ENCODE measurements at places on chromosomes 3 and 15. TPM values are rescaled to one million over a fixed set of nuclear protein-coding genes. Genes with fewer than 3 reads are reported as not detected.
A peak's percentile ranks its signal among the peaks of the same experiment; 100 is the strongest.

DNA sequence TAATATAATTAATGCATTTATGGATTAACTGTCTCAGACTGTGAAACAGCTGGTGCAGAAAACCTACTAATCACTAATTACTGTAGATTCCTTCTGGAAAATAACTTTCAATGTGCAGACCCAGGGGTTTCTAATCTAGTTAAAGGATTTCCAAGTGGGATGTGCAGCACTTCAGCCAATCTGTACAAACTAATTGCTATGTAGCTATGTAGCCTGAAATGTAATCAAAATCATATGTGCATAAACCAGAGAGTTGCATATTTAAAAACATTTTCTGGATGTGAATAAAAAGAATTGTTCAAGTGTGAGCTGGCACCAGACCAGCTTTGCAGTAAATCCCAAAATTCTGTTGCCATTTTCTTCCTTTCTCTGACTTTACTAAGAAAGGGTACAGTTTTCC lies 127.5 kb upstream of the CD96 start:
- no peak overlapping the region for H3K27ac ChIP-seq
- no peaks in the 10 kb centered on the region for H3K4me1 ChIP-seq
- DNase-seq, result no peak

GRCh38 chr15:100602823-100603393 lies 519 bp downstream of the ASB7 start:
- no peak overlapping the region for H3K4me3 ChIP-seq
- peaks cover 9% of the 10 kb centered on the region for H3K36me3 ChIP-seq
- no peaks in the 10 kb centered on the region for H3K27me3 ChIP-seq
- DNase-seq, result peak; percentile 79
- peaks cover 41% of the 10 kb centered on the region for H3K4me1 ChIP-seq
- peak overlapping the region; percentile 98 for H3K27ac ChIP-seq

- H3K4me1 ChIP-seq, result peaks cover 10% of the 10 kb centered on the region
- no peak overlapping the region for H3K4me3 ChIP-seq
- no peak for DNase-seq
These were observed 435.6 kb downstream of the MECOM start for GRCh38 chr3:169227911-169228310.

GRCh38 chr3:151213151-151213550 lies 10.1 kb upstream of the GPR171 start:
- H3K36me3 ChIP-seq, result no peaks in the 10 kb centered on the region
- no peak overlapping the region for H3K27ac ChIP-seq
- DNase-seq, result no peak
- H3K4me1 ChIP-seq, result peaks cover 56% of the 10 kb centered on the region

DNA sequence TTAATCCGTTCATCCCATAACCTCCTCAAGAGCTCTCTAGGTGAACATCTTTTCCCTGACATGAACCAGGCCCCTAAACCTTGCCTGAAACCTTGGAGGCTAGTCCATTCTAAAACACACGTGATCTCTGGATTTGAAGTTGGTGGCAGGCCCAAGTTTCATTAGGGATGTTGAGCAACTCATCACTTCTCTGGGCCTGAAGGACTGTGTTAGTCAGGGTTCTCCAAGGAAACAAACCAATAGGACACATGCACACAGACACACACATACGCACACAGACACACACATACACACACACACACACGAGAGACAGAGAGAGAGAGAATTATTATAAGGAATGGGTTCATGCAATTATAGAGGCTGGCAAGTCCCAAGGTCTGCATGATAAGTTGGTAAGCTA lies 31.9 kb downstream of the ACAN start:
- H3K4me1 ChIP-seq, result peaks cover 10% of the 10 kb centered on the region
- no peak overlapping the region for H3K4me3 ChIP-seq
- H3K36me3 ChIP-seq, result no peaks in the 10 kb centered on the region
- H3K27me3 ChIP-seq, result peaks cover 5% of the 10 kb centered on the region

GRCh38 chr3:178184833-178185232 lies 351.4 kb upstream of the KCNMB2 start:
- H3K27me3 ChIP-seq, result no peaks in the 10 kb centered on the region
- H3K4me1 ChIP-seq, result no peaks in the 10 kb centered on the region
- H3K4me3 ChIP-seq, result no peak overlapping the region
- no peak for DNase-seq

- peaks cover 39% of the 10 kb centered on the region for H3K27me3 ChIP-seq
- no peaks in the 10 kb centered on the region for H3K36me3 ChIP-seq
- H3K4me1 ChIP-seq, result no peaks in the 10 kb centered on the region
These were observed 43.2 kb upstream of the TSEN2 start for GRCh38 chr3:12440927-12441714.

GRCh38 chr3:116552246-116552645 lies 107.0 kb upstream of the LSAMP start:
- no peak overlapping the region for H3K4me3 ChIP-seq
- no peak overlapping the region for H3K27ac ChIP-seq
- no peaks in the 10 kb centered on the region for H3K36me3 ChIP-seq

DNA sequence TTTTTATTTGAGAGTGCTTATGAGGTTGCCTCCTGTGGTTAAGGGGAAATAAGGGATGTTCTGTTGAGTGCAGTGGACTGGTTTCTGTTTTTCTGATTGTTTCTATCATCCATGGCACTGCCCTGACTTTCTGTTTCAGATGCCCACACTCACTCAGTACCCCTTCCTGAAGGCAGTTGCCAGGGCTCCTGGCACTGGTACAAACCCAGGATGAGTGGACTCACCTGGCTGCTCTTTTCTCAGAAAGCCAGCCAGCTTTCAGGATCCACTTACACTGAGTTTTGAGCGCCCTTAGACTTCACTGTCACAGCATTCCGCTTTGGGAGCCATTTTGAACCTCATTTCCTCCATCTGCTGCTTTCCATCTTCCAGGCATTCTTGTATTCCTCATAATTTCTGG lies 55.9 kb upstream of the ADAMTSL3 start:
- no peak overlapping the region for H3K4me3 ChIP-seq
- no peak overlapping the region for H3K27ac ChIP-seq
- no peaks in the 10 kb centered on the region for H3K36me3 ChIP-seq

- DNase-seq, result no peak
- H3K4me1 ChIP-seq, result no peaks in the 10 kb centered on the region
- H3K27me3 ChIP-seq, result no peaks in the 10 kb centered on the region
- H3K27ac ChIP-seq, result no peak overlapping the region
These were observed 107.0 kb downstream of the EEFSEC start for GRCh38 chr3:128260275-128260674.

DNA sequence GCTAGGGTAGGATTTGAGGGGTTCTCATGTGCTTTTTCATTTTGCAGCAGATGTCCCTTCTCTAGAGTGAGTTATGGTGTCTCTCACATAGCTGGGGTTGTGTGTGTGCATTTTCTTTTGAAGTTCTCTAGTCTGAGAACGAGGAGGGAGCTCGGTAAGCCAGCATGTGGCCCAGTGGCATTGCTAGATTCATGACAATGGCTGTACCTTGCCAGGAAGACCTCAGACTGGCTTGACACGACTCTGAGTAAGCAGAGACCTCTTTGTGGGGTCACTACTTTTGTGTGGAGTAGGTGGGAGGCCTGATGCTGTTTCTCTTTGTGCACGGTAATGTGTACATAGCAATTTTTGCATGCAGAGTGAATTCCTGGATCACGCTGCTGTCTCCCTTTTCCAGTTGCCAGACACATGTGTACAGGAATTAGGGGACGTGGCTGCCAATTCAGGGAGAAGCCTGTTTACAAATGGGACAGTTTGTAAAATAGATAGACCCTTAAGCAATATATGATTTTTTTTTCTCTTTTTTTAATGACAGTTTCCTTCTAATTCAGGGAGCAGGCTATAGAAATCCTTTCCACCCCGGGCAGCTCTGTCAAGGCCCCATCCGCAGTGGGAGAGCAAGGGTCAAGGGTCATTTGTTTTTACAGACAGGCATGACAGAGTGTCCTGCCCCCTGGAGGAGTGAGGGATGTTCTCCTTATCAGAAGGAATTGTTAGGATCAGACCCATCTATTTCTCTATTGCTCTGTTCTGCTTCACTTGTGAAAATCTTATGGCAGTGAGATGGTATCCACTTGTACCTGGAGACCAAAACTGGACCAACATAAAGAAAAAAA lies 4.6 kb downstream of the CACNA1D start:
- no peaks in the 10 kb centered on the region for H3K4me1 ChIP-seq
- H3K36me3 ChIP-seq, result no peaks in the 10 kb centered on the region
- no peak overlapping the region for H3K27ac ChIP-seq
- peaks cover 54% of the 10 kb centered on the region for H3K27me3 ChIP-seq
- DNase-seq, result no peak

DNA sequence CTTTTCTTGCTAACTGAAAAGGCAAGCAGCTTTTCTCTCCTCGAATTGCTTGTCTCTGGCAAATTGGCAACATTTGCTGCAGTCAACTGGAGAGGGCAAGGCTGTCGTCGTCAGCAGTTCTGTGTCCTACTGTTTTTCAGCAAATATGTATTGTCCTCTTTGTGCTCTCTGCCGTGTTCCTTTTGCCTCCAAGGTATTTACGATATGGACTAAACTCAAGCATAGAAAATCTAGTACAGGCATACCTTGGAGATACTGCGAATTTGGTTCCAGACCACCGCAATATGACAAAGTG lies 558 bp upstream of the SLC30A4 start:
- peaks cover 5% of the 10 kb centered on the region for H3K36me3 ChIP-seq
- H3K4me3 ChIP-seq, result peak overlapping the region; percentile 86
- H3K4me1 ChIP-seq, result peaks cover 22% of the 10 kb centered on the region
- peak overlapping the region; percentile 87 for H3K27ac ChIP-seq
- H3K27me3 ChIP-seq, result peaks cover 12% of the 10 kb centered on the region

- no peak for DNase-seq
- no peak overlapping the region for H3K27ac ChIP-seq
- no peaks in the 10 kb centered on the region for H3K27me3 ChIP-seq
- no peaks in the 10 kb centered on the region for H3K36me3 ChIP-seq
- H3K4me1 ChIP-seq, result no peaks in the 10 kb centered on the region
- no peak overlapping the region for H3K4me3 ChIP-seq
These were observed 251.4 kb downstream of the OTOL1 start for GRCh38 chr3:161748049-161748448.

GRCh38 chr3:165817160-165817709 lies 20.0 kb downstream of the BCHE start:
- no peaks in the 10 kb centered on the region for H3K4me1 ChIP-seq
- no peak overlapping the region for H3K27ac ChIP-seq
- no peaks in the 10 kb centered on the region for H3K27me3 ChIP-seq
- no peak for DNase-seq
- H3K36me3 ChIP-seq, result no peaks in the 10 kb centered on the region
- no peak overlapping the region for H3K4me3 ChIP-seq

DNA sequence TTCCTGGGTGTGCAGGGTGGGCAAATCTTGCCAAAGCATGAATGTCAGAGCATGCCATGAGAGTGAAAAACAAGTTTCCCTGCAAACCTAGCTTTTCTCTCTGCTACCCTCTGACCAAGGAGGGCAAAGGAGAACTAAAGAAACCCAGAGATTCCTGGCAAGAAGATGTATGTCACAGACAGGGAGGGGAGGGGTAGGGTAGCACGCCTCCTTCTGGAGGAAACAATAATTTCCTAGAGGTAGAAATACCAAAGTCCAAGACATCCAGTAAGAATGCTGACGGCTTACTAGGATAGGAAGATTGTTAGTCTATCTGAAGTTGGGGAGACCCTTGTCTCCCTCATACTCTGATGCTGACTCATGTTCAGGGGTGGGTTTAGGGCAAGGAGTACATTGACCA lies 203.9 kb downstream of the NR1D2 start:
- DNase-seq, result no peak
- H3K27me3 ChIP-seq, result peaks cover 15% of the 10 kb centered on the region
- H3K4me3 ChIP-seq, result no peak overlapping the region
- no peak overlapping the region for H3K27ac ChIP-seq
- H3K36me3 ChIP-seq, result no peaks in the 10 kb centered on the region

GRCh38 chr3:13235079-13235478 lies 161.8 kb upstream of the IQSEC1 start:
- H3K4me1 ChIP-seq, result peaks cover 20% of the 10 kb centered on the region
- DNase-seq, result no peak

The HIGD2B gene
- 0.22 TPM for total RNA-seq

The RFC4 gene
- total RNA-seq, result 141 TPM

The MUC13 gene
- not detected for total RNA-seq

The ZFYVE19 gene
- 24.1 TPM for total RNA-seq

The GAP43 gene
- not detected for total RNA-seq

Data from activated T-cell treated with anti-CD3 and anti-CD28 coated beads, Interleukin-2, amount 50 U/mL, for 72 hours (primary cell).